ENCODE measurements at places on chromosomes 3 and 15.
A peak's percentile ranks its signal among the peaks of the same experiment; 100 is the strongest.

- DNase-seq, result no peak
Observed at GRCh38 chr3:69052472-69052898, 352 bp upstream of the TMF1 start.

DNA sequence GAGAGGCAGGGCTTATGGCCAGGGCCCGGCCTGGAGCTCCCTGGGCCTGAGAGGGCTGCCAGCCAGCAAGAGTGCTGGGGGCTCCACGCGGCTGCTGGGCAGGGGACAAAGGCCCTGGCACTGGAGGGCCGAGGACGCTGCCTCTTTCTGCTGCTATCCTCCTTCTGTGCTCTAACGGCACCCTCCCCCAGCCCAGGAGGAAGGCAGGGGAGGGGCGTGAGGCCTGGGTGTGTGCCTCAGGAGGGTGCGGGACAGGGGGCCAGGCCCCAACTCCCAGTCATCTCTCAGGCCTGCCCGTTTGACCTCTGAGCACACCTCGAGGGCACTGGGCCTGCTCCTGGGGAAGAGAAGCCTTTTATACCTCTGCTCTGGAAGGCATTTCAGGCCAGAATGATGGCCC lies 115.5 kb downstream of the ADCY5 start:
- peak; percentile 28 for DNase-seq

GRCh38 chr3:110164632-110165369 lies 827.5 kb upstream of the DPPA4 start:
- DNase-seq, result peak; percentile 18

DNA sequence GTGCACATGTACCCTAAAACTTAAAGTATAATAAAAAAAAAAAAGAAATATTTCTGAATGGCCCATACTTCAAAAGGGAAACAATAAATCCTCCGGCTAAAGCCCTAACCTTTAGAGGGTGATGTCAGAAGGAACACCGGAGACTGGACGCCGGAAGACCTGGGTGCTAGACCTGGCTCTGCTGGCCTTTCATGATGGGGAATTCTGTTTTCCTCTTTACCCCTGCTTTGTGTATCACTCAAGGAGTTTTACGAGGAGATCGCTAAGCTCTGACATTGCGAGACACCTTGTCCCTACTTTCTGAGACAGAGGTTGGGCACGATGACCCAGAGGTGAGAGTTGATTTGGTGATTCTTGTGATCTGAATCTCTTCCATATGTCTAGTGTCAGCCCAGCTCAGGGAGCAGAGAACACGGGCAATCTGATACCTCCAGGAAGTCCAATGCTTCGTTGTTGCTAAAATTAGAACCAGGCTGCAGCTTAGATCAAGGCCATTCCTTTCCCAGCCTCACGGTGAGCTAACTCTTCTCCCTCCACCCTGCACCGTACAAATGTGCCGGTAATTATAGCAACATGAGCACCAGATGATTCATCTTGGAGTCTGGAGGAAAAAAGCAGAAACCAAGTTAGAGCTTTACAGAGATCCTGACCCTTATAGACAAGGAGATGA lies 42.0 kb upstream of the CFAP161 start:
- DNase-seq, result no peak

DNA sequence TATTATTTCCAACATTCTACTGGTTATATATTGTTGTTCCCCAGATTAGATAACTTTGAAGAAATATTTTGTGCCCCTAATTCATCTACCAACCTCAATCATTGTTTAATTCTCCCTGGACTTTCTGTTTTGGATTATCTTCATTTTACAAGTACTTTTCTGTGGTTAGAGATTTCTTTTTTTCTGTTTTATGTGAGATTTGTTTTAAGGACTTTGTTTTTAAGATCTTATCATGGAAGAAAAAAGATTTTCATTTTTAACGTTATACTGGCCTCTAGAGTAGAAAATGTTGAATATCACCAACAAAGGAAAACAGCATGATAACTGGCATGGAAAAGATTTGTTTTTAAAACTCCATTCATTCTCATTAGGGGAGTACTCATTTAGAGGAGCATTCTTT lies 210.9 kb upstream of the KCNMB2 start:
- DNase-seq, result no peak

- no peak for DNase-seq
Observed at GRCh38 chr3:170529346-170529745, 56.5 kb downstream of the SLC7A14 start.

DNA sequence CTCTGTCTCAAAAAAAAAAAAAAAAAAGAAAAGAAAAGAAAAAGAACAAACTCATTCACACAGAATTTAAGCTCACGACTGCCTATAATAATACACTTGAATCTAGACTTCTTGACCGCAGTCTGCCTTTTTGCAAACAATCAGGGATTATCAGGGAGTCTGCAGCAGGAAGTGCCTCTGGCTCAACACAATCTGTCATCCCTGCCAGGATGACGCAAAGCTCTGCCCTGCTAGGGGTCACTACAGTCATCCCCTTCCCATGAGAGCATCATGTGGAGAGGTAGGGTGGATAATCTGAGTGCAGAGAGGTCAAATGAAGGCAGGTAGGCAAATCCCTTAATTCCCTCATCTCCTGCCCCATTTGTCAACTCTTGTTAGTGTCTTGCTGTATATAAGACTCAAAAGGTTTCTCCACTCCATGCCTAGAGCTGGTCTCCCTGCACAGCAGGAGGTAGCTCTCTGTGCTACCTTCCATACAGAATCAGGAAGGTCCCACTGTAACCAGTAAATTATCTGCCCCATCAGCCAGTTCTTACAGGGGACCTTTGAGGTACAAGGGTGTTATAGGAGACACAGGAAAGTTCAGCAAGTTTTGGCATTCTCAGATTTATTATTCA lies 4.2 kb downstream of the UBAP1L start:
- DNase-seq, result peak; percentile 22

DNA sequence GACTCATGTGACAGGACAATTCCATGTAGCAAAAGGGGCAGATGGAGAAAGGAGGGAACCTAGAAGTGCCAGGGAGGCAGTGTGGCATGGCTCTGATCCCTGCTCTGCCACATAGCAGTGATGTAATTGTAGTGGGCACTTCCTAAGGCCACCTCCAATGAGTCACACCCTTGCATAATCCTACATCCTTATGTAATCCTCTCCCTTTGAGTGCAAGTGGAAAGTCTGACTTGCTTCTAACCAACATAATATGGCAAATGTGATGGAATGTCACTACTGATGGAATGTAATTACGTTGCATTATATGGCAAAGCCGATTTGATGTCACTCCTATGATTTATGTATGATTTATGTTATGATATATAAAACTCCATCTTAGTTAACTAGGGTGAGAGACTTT lies 72.9 kb upstream of the ATP2C1 start:
- DNase-seq, result no peak

GRCh38 chr3:105771392-105771791 lies 97.4 kb downstream of the CBLB start:
- DNase-seq, result no peak

- DNase-seq, result no peak
Observed at GRCh38 chr3:196546537-196546936, 21.8 kb downstream of the WDR53 start.

DNA sequence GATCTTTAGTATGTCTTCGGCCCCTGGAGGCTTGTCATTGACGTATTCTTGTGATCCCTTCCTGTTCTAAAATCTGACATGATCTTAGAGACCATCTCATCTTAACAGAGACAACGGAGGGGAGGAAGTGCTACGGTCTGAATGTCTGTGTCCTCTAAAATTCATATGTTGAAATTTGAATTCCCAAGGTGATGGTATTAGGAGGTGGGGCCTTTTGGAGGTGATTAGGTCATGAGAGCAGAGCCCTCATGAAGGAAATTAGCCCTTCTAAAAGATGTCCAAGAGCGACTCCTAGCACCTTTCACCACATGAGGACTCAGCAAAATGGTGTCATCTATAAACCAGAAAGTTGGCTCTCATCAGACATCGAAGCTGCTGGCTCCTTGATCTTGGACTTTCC lies 233.2 kb upstream of the CMC1 start:
- no peak for DNase-seq

DNA sequence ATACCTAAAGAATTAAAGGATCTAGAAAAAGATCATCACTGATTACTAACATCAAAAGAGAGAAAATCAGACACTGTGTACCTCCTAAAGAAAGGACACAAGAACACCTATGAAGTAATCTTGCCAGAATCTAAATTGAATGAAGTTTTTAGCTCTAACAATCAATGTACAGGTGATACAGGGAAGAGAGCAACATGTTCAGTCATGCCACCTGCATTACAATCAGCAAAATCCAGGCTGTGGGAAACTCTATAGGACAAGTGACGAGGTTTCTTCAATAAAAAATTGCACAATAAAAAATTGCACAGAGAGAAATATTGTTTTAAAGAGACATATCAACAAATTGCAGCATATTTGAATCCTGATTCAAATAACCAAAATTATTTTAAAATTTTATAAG lies 93.3 kb downstream of the SEMA5B start:
- no peak for DNase-seq

DNA sequence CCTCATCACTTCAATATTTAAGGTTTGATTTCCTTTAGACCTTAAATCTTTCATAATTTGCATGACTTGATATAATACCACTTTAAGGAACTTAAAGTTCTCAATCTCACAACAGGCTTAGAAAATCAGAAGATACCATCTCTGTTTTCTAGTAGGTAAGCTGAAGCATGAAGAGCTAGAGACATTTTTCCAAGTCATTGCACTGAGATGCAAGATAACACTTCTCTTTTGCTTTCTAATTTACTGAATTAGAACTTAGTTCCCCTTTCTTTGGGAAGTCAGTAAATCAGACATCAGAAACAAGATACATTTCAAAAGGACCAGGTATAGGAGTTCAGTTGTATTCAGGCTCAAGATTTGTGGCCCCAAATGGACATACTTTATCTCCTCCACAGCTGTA lies 79.7 kb downstream of the DZIP3 start:
- no peak for DNase-seq

DNA sequence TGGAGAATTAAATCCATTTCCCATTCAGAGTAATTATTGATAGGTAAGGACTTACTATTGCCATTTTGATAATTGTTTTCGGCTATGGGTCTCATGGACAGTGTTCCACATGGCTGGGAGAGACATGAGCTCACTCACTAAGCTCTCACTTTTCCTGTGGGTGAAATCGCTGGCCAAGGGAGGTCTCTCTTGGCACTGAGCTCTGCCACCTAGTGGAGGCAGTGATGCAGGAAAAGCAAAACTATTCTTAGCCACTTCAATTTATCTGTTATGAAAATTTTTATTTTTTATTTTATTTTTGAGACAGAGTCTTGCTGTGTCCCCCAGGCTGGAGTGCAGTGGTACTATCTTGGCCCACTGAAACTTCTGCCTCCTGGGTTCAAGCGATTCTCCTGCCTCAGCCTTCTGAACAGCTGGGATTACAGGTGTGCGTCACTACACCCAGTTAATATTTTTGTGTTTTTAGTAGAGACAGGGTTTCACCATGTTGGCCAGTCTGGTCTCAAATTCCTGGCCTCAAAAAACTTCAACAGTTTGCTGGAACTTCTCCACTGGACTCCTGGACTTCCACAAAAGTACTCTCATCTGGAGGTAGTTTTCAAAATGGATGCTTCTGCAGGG lies 4.7 kb upstream of the RNF13 start:
- peak; percentile 47 for DNase-seq

GRCh38 chr3:72116226-72116625 lies 331.3 kb upstream of the PROK2 start:
- DNase-seq, result no peak

DNA sequence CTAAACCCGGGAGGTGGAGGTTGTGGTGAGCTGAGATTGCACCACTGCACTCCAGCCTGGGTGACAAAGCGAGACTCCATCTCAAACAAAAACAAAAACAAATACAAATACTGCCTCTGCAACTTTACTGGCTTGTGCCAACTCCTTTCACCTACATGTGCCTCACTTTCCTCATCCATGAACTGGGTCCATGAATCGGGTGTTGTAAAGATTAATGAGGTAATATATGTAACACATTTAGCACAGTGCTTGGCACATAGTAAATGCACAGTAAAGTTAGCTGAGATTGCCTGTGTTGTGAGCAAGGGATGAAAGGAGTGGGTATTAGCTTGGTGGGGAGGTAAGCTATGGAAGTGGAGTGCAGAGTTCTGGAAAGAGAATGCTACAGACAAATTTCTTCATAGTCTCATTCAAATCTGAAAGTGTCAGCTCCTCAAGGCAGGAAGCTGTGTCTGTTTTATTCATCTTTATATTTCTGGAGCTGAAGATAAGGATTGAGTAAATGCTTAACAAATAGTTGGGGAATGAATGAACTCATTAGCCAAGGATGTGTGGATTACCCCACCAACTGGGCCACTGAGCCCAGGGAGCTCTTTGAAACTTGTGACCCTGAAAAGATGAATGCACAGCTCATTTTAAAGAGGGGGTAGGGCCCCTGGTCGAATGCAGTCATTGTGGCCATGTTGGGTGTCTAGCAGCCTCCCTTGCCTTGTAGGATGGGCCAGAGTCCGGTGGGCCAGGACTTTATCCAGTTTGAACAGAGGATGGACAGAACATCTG lies 7.7 kb upstream of the CDCP1 start:
- DNase-seq, result no peak

GRCh38 chr3:167318306-167318705 lies 61.8 kb downstream of the ZBBX start:
- DNase-seq, result no peak
